Activated CD4-positive, alpha-beta T cell treated with anti-CD3 and anti-CD28 coated beads for 24 hours (primary cell): ENCODE measurements at places on chromosomes 13 and 19.

DNA sequence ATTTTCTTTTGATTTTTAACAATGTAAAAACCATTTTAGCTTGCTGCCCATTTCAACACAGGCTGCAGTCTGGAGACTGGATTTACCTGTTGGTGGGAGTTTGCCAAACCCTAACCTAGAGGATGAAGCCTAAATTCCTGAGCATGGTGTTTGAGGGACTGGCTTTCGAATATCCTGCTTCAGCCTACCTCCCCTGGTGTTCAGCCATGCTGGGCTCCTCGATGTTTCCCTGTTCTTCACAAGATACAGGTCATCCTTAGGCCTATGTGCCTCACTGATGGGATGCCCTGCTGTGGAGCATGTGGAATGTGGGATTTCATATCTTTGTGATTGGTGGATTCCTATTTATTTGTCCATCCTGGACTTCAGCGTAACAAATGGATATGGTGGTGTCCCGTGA lies 20.4 kb upstream of the ERCC5 start:
- no peak for DNase-seq

- no peak for DNase-seq
Observed at GRCh38 chr19:4390017-4390566, 10.3 kb downstream of the SH3GL1 start.

DNA sequence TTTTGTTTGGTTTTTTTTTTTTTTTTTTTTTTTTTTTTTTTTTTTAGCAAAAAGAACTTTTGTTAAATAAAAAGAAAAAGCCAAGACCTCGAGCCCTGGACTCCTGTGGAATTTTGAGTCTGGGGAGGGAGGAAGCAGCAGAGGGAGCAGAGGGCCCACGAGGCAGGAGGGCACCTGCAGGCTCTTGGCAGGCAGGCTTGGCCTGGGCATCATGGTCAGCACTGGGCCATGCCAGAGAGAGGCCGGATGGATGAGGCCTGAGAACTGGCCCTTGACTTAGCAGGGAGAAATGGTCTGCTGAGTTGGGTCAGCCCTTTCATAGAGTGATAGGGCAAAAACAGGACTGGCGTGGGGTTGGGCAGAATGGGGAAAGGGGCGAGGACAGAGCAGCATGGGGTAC lies 100.4 kb downstream of the GPR12 start:
- no peak for DNase-seq

DNA sequence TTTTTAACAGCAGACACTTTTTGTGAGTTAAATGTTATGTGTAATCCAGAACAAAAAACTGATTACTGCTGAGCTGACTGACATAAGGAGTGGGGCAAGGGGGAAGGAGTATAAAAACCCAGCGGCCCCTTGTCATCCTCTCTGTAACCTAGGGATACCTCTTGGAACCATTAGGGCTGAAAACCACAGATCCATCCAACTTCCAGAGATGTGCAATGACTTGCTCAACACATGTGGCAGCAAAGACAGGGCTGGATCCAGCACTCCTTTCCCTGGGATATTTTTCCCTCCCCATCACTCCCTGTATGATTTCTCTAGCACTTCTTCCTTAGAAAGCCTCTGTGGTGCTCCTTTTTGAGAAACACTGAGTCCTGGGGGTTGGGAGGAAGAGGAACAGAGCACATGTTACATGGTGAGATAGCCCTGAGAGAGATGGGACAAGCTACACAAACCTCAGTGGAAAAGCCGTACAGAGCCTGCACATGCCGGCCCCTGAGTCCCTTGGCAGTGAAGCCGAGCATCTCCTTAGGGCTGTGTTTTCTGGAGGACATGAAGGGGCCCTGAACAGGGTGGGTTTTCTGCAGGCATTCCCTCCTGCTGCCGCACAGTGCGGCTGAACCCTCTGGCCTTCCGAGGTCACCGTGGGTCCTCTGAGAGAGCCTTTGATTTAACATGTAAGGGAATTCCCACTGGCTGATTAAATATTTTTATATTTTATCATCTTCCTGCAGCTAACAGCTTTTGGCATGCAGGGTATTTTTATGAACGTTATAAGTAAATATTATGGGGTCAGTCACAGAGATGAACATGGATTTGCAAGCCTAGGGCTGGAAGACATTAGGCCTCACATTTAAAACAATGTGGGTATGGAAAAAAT lies 219.9 kb downstream of the COG6 start:
- no peak for DNase-seq

DNA sequence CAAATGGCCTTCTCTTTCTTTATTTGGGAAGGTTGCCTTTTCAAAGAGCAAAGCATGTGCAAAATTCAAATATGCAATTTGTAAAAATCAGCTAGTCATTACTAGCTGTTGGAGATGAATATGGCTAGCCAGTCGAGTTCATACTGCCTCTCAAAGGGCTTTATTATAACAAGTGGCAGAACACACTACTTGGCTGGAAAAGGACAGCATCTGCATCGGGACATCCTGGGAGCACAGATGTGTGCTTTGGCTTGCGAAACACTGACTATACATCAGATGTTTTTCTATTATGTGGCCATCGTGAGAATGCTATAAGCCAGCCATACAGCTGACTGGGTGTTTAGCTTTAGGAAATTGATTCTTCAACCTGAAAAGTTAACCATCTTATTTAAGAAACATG lies 424.2 kb downstream of the KCTD12 start:
- no peak for DNase-seq

GRCh38 chr13:106568299-106569003 lies 514 bp upstream of the ARGLU1 start:
- DNase-seq, result no peak

GRCh38 chr19:1921825-1922224 lies 16.6 kb downstream of the ADAT3 start:
- DNase-seq, result no peak

DNA sequence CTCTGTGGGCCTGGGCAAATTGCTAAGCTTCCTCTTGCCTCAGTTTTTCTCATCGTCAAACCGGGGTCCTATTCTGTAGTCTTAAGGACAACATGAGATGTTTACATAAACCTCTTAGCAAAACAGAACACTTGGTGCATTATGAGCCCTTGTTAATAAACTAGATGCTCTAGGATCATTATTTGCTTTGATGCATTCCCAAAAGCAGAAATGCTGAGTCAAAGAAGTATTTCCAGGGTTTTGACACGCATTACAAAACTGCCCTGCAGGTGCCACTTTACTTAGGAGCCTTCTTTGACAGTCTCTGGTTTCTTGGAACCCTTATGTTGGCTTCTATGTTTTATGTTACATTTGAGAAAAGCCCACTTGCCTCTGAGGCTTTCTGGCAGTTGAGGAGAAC lies 12.1 kb downstream of the AKAP11 start:
- DNase-seq, result no peak

DNA sequence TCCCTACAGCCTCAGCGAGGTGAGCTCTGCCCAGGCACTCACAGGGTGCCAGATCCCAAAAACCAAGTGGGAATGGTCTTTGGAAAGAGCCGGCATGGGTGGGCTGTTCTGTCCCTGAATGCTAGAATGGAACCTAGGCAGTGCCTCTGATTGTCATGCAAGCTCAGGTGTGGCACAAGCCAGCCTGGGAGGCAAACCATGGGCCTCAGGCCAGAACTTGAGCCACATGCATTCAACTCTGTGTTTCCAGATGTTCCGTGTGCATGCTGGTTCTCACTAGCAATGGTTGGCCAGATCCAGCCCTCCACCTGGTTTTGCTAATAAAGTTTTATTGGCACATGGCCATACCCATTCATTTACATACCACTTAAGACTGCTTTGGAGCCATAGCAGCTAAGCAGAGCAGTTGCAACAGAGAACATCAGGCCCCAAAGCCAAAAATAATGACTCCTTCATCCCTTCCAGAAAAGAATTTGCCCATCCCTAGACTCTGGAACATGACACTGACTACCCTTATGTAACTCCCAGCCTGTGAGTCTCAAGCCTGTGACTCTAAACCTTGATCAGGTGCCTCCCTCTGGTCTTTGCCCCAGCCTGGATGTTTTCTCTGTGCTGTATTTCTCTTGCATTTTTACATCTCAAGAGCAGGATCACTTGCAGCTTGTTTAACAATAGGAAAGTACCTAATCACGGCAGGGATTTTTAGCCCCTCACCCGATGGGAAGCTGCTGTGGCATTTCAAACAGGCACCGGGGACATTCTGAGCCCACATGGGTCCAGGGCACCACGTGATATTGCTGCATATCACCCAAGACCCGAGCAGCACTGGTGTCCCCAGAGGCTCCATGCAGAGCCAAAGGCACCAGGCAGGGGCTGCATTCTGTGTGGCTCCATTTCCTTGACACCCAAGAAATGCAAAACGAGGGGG lies 55.4 kb upstream of the USE1 start:
- DNase-seq, result no peak

DNA sequence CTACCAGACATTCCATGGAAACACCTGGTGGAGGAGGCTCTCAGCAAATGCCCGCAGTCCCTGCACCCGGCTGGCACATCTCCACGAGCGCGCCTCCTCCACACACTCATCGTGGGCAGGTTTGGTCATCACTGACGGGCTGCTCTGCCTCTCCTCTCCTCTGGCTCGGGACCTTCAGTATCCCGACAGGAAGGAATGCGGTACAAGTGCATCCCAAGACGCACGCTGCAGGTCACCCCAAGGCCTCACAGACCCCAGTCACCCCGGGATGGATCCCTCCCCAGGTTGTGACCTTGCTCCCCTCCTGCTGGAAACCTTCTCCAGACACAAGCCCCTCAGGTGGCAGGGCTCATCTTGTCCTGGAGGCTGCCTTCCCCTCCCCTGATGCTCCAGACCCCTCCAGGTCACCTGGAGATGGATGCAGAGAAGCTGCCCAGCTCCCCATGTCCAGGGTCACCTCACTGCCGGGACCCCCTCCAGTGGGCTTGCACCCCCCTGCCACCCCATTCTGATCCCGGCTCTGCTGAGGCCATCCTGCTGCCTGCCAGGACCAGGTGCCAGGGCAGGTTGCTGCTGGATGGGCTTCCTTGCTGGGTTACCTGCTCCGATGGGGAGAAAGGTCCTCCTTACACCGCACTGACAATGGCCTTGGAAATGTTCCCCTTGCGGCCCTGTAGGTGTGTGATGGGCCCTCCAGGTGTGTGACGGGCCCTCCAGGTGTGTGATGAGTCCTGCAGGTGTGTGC lies 29.9 kb downstream of the C13orf46 start:
- DNase-seq, result no peak

DNA sequence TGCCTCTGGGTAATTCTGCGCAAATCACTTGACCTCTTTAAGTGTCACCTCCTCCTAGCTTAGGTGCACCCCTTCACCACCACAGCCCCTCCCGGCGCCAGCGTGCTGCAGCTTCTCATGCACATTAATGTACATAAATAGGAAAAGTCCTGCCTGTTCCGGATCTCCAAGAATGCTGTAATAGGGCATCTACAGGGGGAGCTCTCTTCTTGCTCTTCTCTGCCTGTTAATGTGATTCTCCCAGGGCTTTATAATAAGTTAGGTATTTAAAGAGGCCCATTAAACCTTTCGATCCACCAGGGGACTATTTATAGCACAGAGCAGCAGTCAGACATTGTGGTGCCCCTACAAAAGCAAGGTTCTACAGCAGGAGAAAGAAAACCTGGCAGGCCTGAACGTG lies 35.3 kb downstream of the SOX1 start:
- DNase-seq, result no peak

DNA sequence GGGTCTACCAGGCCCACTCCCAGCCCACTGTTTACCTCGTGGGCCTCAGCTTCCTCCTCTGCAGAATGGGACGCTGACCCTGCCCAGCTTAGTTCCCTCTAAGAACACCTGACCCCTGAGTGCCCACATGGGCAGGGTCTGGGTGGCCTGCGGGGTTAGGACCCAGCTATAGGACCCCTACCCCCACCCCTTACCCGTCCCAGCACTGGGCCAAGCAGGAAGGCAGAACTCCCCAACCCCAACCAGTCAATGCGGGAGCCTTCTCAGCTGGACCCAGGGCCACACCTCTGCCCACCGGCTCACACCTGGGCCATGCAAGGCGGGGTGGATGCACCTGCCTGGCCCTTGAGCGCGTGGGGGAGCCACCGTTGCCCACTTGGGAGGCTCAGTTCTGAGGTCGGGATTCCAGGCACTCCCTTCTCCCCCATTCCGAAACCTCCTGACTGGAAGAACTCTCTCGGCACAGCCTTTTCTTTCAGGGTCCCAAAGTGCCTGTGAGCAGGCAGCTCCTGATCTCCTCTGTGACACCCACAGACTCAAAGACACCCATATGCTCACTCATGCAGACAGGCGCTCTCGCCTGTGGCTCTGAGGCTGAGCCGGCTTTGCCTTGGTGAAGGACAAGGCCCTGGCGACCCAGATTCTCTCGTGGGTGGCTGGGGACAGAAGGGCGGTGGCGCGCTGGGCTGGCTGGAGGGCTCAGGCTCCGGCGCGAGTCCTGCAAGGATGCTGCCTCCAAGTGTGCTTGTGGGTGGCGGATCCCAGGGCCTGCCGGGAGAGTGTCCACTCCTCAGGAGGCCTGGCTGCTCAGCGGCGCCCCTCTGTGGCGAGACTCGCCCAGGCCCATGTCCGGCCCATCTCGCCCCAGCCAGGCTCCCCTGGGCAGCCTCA lies 27.9 kb upstream of the PARP4 start:
- no peak for DNase-seq

- DNase-seq, result no peak
Observed at GRCh38 chr19:29201855-29202254, 11.1 kb downstream of the UQCRFS1 start.

GRCh38 chr19:46513461-46514236 lies 18.0 kb upstream of the PNMA8B start:
- DNase-seq, result peak; percentile 85

DNA sequence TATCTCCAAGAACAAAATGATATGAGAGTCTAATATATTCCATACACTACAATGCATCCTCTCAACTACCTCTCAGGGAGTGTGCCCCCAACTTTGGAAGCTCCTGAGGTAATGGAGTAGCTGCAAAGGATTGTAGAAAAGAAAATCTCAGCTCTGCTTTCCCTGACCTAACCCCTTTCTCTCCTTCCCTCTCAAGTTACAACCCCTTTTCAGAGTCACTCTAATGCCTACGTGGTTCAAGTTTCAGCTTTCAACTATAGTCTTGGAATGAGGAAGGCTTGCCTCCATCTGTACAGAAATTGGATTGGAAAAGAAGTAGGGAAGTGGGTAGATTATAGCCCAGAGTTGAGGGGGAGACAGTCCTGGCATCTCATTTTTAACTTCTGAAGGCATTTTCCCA lies 256.0 kb downstream of the PCDH9 start:
- DNase-seq, result no peak

DNA sequence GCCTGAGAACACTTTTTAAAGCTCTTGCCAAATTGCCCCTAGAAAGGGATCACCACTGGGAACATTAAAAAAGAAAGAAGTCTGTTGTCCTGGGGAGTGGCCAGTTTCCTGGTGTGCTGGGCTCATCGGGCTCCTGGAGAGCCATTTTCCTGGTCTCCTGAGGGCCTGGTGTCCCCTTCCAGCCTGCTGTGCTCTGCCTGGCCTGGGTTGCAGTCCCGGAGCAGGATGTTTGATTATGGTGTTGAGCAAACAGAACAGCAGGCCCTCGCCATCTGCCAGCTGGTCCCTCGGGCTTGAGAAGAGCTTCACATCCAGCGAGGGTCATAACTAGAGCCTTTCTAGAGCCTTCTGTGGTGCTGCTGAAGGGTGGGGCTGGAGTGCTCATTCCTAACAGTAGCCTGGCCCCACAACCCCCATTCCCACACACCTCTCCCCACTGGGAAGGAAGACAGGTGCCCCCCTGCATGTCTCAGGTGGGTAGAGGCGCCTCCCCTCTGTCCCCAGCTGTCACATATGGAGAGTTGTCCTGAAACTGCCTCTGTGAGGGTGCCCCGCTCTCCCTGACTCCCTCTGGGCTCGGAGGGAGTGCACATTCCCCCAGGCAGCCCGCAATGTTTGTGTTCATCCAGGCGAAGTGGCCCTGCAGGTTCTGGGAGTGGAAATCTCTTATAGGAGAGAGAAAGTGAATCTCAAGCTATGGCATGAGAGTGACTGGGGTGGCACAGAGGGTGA lies 151.1 kb downstream of the SIPA1L3 start:
- no peak for DNase-seq
